8988T (cell line): ENCODE measurements at places on chromosomes 11 and 22.

DNA sequence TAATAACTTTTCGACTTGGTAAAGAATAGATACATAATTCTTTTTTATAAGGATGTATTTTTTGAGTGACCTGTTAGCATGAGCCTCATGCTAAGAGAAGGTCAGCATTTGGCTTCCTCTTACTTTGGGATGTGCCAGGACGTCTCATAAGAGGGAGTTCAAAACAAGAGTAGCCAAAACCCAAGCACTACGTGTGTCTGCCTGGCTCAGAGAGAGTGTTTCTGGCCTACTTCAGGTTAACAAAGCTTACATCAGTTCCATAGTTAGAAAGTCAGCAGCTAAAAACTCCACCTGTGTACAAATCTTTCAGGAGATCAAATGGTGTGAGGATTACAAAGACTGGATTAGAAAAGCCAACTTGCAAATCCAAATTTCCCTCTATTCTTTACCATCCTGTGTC lies 13.9 kb downstream of the SNX19 start:
- no peak for DNase-seq

DNA sequence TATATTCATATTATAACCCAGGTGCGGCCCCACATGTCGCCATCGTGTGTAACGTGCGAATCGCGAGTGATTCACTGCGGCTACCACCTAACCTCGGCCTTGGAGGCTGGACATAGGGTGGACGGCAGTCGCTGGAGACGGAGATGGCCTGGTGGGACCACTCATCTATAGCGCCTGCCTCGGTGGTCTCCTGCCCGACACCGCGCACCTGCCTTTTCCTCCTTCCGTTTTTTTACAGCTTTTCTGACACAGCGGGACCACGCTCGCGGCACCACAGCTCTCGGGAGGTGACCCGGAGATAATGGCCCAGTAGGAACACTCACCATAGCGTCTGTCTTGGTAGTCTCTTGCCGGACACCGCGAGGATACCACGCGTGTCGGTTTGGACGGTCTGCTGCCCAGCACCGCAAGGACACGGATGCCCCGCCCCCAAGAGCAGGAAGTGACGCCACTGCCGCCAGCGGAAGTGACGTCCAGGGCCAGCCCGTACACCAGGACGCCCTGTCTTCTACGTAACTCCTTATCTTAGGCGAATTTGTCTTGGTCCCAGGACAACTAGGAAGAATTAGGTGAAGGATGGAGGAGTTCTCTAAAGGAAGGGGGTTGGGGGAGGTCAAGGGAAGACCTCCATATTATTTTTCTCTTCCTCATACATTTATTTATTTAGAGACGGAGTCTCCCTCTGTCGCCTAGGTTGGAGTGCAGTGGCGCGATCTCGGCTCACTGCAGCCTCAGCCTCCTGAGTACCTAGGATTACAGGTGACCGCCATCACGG lies 6.4 kb downstream of the SNU13 start:
- peak; percentile 65 for DNase-seq

DNA sequence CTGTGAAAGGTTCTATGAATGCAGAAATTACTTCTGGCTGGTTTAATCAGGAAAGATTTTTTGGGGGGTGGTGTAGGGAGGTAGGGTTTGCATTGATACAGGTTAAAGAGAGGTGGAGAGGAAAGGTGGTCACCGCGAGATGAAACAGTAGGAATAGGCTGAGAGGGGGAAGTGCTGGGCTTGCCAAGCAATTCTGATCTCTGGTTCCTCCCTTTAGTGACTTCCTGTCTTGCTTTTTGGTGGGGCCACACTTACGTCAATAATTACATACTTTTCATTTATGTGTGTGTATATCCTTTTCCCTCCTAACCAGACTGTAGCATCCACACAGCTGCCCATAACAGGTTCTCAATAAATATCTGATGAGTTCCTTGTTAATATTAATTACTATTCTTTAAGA lies 120.0 kb downstream of the CTNND1 start:
- no peak for DNase-seq

- no peak for DNase-seq
Measured at GRCh38 chr11:9146477-9146876, 55.1 kb upstream of the SCUBE2 start.

DNA sequence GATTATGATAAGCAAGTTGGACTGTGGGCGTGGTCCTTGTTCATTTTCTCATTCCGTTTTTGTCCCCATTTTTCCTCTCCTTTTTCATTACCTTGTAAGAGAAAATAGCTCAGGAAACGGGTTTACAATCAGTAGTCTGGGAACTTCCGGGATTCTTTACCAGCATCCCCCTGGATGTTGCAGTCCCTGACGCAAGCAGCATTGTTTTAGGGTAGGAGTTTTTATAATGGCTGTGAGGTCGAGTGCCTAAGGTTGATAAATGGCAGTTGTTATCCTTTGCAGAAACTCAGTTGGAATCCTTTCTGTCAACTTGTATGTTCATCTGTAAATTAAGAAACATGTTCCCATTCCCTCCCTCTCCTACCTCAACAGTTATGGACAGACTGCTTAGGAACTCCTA lies 68.3 kb downstream of the ARHGEF12 start:
- no peak for DNase-seq

GRCh38 chr11:93903989-93904388 lies 53.6 kb upstream of the VSTM5 start:
- DNase-seq = no peak

DNA sequence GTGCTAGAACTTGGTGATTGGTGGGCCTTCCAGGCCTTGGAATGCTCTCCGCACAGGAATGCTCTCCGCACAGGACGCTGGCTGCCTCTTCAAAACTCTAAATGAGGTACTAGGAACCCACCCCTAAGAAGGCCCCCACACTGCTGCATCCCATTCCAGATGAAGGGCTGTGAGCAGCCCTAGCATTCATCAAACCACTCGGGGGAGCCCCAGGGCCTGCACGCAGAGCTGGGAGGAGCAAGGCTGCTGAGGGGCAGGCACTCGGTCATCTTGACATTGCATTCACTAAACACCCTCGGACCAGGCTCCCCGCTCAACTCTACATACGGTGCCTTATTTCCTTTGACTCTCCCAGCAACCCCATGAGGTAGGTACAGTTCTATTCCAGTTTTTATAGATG lies 49.2 kb upstream of the EMID1 start:
- DNase-seq = peak; percentile 31

DNA sequence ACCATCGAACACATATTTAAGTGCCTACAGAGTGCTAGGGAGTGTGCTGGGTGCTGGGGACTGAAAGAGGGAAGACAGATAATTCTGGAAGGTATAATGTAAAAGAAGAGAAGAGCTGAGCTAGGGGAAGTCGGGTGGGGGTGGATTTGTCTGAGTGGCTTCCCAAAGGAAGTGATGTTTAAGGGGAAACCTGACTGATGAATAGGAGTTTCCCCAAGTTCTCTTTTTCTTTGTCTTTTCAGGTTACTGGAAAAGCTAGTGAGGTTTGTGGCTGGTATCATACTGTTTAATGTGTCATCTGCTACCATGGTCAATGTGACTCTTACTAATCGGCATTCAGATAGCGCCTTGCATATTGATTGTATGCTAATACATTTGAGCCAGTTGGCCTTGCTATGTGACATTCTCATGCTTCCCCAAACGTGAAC lies 151.6 kb upstream of the MTMR2 start:
- DNase-seq = no peak

GRCh38 chr11:102886999-102887398 lies 12.2 kb upstream of the MMP12 start:
- DNase-seq = no peak

GRCh38 chr22:20968281-20968977 lies 1.4 kb downstream of the AIFM3 start:
- DNase-seq = no peak

GRCh38 chr11:81959341-81959740 lies 774.3 kb downstream of the FAM181B start:
- no peak for DNase-seq

DNA sequence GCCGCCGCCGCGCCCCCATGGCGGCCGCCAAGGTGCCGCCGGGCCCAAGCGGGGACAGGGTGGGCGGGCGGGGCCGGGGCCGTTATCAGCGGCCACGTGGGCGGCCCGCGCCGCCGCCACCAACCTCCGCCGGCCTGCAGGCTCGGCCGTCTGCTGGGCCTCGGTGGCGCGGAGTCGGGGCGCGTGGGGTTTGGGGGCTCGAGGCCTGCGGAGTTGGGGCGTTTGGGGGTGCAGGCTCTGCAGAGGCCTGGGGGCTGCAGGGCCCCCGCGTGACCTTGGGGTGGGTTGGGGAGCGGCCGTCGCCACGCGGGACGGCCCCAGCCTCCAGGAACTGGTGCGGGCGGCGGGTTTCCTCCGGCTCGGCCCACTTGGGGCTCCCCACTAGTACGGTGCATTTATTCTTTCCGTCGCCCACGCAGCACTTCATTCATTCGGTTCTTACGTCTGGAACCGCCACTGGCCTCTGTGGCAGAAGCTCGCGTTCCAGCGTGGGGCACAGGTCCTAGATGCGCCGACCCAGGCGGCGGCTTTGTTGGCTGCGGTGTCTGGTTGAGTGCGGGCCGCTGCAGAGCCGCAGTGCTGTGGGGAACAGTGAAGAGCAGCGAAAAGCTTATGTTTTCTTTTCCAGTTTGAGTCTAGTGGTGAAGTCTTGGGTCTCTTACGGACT lies 740 bp upstream of the TRMT2A start:
- no peak for DNase-seq
